ENCODE measurements at places on chromosomes 3 and 15.

- no peak for DNase-seq
These were observed 28.2 kb downstream of the CLEC3B start for GRCh38 chr3:45054196-45054857.

- no peak for DNase-seq
These were observed 61.3 kb upstream of the PSMD6 start for GRCh38 chr3:64084640-64085039.

DNA sequence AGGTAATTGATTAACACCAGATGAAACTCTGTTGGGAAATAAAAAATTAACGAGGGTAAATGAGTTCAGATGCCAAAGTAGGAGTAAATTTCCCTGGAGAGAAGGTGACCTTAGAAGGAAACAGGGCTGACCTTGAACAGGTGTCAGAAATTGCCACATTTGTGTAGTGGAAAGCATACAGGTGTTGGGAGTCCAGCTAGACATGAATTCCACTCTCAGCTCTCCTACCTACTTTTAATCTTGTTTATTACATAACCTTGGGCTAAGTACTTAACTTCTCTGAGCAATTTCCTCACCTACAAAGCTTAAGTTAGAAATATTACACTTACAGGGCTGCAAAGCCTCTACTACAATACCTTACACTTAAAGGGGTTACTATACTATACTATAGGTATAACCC lies 96.0 kb downstream of the ISL2 start:
- no peak for DNase-seq

- no peak for DNase-seq
These were observed 17.3 kb downstream of the CCDC54 start for GRCh38 chr3:107394502-107394901.

- DNase-seq: no peak
These were observed 15.2 kb upstream of the ITGA11 start for GRCh38 chr15:68447209-68447608.

GRCh38 chr15:65233696-65234095 lies 22.4 kb upstream of the CILP start:
- no peak for DNase-seq

- DNase-seq: no peak
These were observed 1.4 kb downstream of the PFN2 start for GRCh38 chr3:149969110-149969939.

- DNase-seq: no peak
These were observed 23.8 kb downstream of the NANOGP8 start for GRCh38 chr15:35061161-35061824.

- no peak for DNase-seq
These were observed 171.1 kb downstream of the ZBBX start for GRCh38 chr3:167209011-167209410.
